Stimulated activated CD8-positive, alpha-beta memory T cell treated with anti-CD3 and anti-CD28 coated beads, Interleukin-2, amount 100 ng/mL, for 48 hours (primary cell): ENCODE measurements at places on chromosomes 2 and 18.
A peak's percentile ranks its signal among the peaks of the same experiment; 100 is the strongest.

GRCh38 chr2:220188031-220188430 is 560.6 kb downstream of the SLC4A3 start:
- no peak for DNase-seq

DNA sequence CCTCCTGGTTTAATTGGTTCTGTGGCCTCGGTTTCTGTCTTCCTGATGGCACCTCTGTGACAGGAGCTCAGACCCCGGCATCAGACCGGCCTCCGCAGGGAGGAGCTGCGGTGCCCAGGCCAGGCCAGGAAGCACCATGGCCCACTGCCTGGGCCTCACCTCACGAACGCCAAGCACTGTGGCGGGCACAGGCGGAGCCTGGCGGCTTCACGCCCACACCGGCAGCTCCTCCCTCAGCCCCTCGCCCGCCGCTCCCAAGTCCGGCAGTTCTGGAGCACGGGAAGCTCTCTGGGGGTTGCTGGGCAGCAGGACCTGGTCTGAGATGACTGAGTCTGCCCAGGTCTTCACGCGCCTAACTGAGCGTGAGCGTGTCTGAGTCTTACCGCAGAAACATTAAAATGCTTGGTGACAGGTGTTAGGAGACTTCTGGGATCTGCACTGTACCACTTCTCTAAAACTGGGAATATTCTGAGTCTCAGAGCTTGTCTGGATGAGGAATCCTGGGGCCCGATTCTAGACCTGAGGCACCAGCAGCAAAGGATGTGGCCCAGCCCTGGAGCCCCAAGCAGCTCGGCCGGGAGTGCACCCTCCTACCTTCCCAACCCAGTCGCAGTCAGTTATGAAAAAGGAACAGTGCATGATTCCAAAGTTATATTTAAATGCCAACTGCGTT is 21.9 kb downstream of the RTP5 start:
- no peak for DNase-seq

DNA sequence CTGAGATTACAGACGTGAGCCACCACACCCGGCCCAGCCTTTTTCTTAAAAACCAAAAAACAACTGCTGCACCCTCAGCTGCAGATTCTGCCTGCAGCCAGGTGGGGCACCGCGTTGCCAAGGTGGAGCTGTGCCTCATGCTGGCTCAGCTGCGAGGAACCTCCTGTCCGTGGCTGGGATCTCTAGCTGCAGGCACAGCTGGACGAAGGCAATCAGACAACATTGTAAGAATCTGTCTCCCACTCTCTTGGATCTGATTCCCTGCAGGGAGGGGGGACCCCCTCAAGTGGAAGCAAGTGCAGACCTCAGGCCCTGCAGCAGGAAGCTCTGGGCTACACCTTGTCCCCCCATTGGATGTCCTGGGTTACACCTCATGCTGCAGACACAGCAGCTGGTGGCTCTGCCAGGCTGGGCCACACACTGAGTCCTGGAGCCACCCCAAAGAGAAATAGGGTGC is 24.1 kb downstream of the CIDEA start:
- DNase-seq = no peak

DNA sequence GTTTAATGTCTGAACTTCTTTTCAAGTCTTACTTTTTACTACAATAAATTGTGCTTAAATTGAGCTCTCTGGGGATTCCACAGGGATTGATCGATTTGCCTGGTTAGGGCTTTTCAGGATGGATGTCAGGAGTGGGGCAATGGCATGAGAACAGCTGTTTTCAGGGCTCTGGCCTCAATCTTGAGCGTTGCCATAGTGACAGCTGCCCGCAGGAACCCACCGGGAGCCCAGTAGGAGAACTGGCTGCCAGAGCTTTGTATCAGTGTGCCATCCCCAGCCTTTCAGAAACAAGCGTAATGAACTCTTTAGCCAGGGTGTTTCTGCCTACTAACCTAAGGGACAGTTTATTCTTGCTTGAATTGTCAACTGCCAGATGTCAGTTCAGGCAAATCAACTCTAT is 93.5 kb downstream of the GALNT3 start:
- no peak for DNase-seq

DNA sequence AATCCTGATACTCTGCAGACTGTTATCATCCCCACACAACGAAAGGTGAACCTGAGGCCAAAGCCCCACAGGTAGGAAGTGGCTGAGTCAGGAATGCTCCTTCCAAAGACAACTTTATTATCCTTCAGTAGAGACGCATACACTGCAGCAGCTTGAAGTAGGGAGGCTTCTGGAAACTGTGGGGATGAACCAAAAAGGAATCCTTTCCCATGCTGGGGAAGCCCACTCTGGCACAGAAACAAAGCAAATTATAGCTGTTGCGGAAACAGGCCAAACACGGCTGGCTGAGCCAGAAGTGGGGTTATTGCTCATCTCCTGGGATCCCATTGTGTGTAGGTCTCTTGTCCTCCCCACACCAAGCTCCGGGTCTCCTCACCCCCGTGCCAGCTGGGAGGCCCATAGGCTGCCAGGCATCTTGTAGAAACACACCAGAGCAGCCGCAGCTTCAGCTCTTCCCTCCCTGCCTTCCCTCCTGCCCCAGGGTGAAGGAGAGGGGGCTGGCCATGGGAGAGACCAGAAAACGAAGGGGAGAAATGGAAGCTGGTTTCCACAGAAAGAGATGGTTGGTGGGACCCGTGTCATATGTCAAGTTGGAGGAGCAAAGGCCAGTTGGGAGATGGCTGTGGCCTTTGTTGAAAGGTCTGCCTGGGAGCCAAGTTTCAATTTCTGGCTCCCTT is 176.9 kb upstream of the NABP1 start:
- DNase-seq = no peak

DNA sequence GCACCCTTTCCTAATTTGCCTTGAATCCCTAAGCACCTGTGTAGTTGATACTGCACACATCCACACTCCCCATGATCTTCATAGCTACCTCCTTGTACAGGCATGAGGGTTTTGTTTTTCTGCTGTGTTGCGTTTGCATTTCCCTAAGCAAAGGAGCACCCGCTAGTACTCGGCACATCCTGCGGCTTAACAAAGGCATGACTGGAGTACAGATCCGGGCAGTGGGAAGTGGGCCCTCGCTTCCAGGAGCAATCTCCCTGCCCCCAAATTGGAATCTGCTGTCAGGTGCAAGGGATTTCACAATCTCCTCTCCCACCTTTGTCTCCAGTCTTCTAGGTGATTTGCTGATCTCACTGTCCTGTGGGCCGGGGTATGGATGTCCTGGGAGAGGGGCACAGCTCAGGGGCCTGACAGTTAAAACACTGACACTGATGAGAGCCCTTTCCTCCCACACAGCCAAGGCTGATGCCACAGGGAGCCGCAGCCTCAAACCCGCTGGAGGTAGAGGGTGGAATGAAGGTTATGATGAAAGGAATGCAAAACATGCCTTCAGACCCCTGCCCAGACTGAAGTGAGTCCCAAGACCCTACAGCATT is 98.7 kb upstream of the THOC1 start:
- DNase-seq = no peak

DNA sequence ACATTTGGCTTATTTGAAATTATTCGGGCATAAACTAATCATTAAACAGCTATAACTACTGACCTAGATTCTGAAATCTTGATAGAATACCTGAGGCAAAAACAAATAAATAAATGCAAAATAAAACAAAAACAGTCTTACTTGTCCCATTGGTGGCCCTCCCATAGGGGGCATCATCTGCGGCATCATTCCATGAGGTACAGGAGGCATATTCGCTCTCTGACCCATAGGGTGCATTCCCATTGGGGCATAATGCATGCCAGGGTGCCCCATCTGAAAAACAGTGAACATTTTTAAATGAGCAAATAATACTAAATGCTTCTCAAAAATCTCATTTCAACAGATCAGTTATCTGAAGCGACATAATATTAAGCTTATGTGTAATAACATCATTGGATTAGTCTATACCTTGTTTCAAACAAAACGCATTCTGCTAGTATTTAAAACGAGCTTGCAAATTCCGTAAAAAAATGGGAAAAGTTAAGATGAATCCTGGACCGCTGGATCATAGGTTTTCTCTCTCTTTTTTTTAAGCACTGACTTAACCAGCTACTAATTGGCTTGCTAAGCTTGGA is 1.3 kb downstream of the PRPF40A start:
- peak; percentile 7 for DNase-seq

DNA sequence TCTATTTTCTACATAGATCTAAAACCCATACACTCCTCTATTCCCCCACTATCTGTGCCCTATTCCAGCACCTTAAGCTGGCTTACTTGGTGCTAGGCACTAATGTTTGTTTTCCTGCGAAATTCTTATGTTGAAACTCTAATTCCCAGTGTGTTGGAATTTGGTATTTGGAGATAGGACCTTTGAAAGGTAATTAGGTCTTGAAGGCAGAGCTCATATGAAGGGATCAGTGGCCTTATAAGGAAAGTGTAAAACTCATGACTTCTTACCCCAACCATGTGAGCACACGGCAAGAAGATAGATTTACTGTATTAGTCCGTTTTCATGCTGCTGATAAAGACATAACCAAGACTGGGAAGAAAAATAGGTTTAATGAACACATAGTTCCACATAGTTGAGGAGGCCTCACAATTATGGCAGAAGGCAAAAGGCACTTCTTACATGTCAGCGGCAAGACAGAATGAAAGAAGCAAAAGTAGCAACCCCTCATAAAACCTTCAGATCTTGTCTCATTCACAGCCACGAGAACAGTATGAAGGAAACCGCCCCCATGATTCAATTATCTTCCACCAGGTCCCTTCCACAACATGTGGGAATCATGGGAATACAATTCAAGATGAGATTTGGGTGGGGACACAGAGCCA is 10.5 kb upstream of the LRATD1 start:
- no peak for DNase-seq

GRCh38 chr2:237459741-237460174 is 27.3 kb upstream of the MLPH start:
- DNase-seq = no peak

- DNase-seq = no peak
These were observed 38.3 kb downstream of the DSEL start for GRCh38 chr18:67478249-67478648.

DNA sequence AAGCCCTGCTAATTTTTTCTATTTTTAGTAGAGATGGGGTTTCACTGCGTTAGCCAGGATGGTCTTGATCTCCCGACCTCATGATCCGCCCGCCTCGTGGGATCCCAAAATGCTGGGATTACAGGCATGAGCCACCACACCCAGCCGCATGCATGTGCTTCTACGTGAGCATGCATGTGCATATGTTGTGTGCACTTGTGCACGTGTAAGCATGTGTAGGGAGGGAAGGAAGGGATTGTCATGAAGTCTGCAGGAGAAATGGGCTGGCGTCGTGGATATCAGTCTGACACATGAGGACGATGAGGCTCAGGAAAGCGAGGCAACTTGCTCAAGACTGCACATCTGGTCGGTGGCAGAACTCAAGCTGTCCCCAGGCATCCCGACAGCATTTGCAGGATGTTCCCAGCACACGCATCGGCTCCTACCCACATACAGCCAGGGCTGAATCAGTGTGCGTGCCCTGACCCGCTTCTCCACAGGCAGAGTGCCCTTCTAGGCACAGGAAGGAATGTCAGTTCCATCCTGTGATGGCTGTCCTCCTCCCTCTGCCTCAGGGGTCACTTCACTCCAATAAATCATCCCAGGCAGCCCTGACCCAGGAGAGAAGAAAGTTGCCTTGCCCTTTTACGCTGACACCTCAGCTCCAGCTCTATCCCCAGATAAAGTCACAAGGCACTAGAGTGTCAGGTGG is 49.9 kb upstream of the SLC14A2 start:
- no peak for DNase-seq

DNA sequence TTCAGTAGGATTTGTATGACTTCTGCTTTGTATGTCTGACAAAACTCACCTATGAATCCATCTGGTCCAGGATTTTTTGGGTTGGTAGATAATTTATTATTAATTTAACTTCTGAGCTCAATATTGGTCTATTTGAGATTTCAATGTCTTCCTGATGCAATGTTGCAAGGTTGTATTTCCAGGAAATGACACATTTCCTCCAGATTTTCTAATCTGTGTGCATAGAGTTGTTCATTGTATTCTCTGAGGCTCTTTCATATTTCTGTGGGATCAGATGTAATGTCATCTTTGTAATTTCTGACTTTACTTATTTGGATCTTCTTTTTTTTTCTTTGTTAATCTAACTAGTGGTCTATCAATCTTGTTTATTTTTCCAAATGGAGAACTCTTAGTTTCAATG is 584.7 kb upstream of the SETBP1 start:
- DNase-seq = no peak

DNA sequence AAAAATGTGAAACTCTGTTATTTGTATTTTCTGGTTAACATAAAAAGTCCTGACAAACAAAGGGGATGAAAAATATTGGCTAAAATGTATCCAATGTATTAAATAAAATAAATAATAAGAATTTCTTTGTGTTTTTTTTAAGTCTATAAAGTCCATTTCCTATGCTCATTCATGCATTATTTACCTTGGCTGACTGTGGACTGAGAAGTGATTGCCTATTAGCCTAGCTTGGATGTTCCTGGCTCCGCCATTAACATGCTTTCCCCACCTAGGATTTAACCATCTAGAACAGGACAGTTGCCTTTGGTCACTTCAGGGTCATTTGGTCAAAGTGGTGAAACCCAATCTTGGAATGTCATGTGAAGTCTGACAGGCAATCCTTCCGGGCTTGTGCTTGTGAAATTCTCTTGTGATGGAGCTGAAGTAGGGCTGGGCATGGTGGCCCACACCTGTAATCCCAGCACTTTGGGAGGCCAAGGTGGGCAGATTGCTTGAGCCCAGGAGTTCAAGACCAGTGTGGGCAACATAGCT is 60.4 kb upstream of the TANC1 start:
- DNase-seq = no peak

DNA sequence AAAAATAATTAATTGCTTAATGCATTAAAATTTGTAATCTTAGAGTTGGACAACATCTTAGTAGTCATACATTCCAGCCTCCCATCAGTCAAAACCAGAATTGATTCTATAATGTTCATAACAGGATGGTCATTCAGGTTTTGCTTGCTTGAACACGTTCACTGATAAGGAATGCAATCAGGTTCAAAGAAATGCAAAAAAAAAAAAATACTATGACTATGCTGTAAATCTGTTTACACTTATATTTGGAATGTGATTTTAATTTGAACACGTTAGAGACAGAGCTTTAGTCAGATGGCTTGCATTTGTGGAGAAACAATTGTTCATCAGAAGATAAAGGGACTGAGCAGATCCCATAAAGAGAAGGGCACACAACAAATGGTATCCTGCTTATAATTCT is 131.3 kb upstream of the UNC80 start:
- DNase-seq = no peak

GRCh38 chr2:45570671-45571334 is 40.3 kb downstream of the SRBD1 start:
- no peak for DNase-seq
